ENCODE measurements at places on chromosomes 13 and 19.
A peak's percentile ranks its signal among the peaks of the same experiment; 100 is the strongest.

GRCh38 chr13:50676602-50677001 is 166.9 kb downstream of the DLEU7 start:
- no peak for DNase-seq

DNA sequence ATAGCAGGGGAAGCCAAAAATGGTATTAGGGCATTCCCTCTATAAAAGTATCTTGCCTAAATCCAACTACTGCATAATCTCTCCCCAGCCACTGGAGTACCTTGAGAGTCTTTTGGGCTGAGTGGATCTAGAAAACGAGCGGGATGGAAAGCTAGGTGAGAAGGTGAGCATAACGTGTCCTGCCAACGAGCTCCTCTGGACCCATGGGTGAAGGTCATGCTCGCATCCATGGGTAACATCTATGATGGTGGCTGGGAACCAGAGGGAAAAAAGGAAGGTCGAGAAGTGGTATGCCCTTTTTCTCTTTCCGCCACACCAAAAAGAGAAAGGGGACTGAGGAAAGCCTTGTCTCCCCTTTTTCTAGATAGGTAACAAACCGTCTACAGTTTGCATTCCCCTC is 63.0 kb downstream of the ZNF208 start:
- no peak for DNase-seq

DNA sequence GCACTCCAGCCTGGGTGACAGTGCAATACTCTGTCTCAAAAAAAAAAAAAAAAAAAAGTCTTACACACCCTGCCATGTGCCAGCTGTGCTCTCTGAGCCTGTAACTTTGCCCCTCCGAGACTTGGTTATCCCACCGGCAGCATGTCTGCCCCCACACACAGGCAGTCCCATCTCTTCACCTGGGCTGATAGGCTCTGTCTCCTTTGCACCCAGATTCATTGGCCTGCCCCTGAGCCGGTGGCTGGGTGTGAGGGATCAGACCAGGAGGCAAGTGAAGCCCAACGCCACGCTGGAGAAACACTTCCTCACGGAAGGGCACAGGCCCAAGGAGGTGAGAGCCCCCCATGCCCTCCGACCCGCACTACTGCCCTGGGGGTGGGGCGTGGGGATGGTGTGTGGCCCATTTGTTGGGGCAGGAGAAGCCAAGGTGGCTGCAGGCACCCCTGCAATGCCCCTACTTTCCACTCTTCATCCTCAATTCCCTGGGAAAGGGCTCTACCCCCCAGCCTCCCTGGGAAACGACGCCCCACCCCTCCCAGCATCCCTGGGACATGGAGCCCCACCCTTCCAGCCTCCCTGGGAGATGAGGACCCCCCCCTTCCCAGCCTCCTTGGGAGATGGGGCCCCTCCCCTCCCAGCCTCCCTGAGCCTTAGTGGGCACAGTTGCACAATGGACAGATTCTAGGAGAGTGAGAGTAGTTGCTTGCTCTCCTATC is 45.3 kb downstream of the CERS4 start:
- DNase-seq: no peak

GRCh38 chr19:13784731-13785452 is 10.4 kb upstream of the ZSWIM4 start:
- peak; percentile 50 for DNase-seq

DNA sequence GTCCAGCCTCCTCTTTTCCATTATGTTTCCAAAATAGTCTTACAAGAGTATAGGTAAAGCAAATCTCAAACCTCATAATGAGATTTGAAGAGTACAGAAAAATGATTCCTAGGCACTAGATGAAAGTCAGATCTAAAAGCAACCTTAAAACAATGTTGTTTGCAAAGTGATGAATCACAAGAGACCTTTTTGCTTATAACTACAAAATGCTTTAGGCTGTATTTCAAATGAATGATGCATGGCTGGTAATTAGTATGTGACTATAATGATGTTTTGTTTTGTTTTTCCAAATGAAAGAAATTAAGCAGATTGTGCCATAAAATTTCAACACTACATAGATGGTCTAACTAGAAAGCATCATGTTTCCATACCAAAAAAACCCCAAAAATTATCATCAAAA is 272.7 kb downstream of the DIAPH3 start:
- DNase-seq: no peak

GRCh38 chr19:14383661-14384555 is 2.7 kb downstream of the ADGRE5 start:
- peak; percentile 59 for DNase-seq

- DNase-seq: no peak
Measured at GRCh38 chr13:109154146-109154545, 524.7 kb downstream of the MYO16 start.

Measured in stimulated activated CD8-positive, alpha-beta memory T cell treated with anti-CD3 and anti-CD28 coated beads, Interleukin-12 subunit alpha, Interleukin-12 subunit beta, amount 100 ng/mL, for 4 hours (primary cell).